Endodermal cell (in vitro differentiated cells): ENCODE measurements at places on chromosomes 4 and X. TPM values are rescaled to one million over a fixed set of nuclear protein-coding genes. Genes with fewer than 3 reads are reported as not detected.
A peak's percentile ranks its signal among the peaks of the same experiment; 100 is the strongest.

- peak; percentile 88 for DNase-seq
- H3K27ac ChIP-seq: no peak overlapping the region
- no peaks in the 10 kb centered on the region for H3K27me3 ChIP-seq
- no peaks in the 10 kb centered on the region for H3K4me1 ChIP-seq
Observed at GRCh38 chr4:190020790-190021717, 6.0 kb downstream of the FRG2 start.

DNA sequence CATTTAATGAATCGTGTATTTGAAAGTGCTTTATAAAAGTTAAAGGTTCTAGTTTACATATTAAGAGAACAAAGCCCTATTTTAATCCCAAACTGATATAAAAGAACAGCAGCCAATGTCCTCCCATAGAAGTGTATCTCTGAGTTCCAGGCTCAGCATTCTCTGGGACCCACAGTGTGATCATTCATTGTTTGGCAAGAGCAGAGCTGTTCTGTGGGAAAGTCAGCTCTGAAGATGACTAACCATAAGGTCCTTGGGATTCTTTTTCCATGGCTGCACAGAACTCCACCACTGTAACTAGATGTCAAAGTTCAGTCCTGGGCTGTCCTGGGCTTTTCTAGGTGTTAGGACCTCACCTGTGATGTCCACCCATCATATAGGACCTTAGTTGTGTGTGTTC, 157.0 kb upstream of the TLL1 start:
- no peak for DNase-seq
- no peaks in the 10 kb centered on the region for H3K4me1 ChIP-seq
- no peak overlapping the region for H3K27ac ChIP-seq
- H3K27me3 ChIP-seq: no peaks in the 10 kb centered on the region
- no peak overlapping the region for H3K4me3 ChIP-seq

DNA sequence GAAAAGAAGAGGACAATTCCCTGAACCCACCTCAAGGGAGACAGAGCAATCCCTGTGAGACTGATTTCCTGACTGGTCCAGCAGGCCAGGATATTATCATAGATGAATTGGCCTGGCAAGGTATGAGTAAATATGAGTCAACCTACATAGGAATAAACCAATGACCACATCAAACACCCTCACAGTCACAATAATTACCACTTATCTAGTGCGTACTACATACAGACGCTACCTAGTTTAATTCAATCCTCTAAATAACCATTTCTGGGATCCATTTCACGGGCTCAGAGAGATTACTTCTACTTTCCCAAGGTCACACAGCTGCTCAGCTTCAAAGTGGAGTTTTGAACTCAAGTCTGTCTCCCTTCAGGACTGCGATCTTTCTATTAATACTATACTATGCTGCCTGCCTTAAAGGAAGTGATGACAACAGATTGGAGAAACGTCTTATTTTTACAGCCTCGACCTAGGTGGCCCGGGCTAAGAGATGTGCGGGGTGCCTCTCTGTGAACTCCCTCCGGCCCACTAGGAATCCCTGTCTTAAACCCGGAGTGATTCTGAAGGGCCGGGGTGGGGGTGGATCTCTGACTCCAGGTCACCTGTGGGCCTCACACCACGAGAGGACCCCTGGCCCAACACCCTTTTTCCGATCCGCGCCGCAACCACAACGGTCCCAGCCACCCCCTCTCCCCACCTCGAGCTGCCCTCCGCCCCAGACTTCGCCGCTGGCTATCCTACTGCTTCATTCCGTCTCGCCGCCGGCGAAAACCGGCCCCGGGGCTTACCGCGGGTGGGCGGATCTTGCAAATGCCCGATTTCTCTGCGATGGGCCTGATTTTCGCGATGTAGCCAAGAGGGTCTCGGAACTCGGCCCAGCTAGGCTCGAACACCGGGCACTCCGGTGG, 800 bp downstream of the KDM5C start:
- H3K27ac ChIP-seq: peak overlapping the region; percentile 98
- no peaks in the 10 kb centered on the region for H3K27me3 ChIP-seq
- H3K4me1 ChIP-seq: no peaks in the 10 kb centered on the region
- no peak for DNase-seq

GRCh38 chrX:29687687-29688086, 527.7 kb upstream of the MAGEB2 start:
- no peak overlapping the region for H3K27ac ChIP-seq
- H3K36me3 ChIP-seq: no peaks in the 10 kb centered on the region
- no peaks in the 10 kb centered on the region for H3K4me1 ChIP-seq

DNA sequence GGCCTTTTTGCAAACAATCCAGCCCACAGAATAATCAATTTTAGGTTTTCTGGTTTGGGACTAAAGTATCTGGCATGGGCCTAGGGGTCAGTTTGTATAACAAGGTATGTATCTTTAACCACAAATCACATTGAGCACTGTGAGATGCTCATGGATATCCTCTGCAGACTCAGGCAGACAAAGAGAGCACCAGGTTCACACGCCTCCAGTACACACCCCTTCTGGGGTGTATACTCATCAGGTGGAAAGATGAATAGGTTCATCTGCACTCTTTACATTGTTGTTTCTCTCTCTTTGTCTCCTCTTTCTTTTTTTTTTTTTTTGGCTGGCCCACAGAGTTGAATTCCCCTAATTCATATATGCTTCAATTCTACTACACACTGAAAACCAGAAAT, 21.1 kb downstream of the TEC start:
- no peak overlapping the region for H3K4me3 ChIP-seq
- H3K36me3 ChIP-seq: no peaks in the 10 kb centered on the region
- no peaks in the 10 kb centered on the region for H3K27me3 ChIP-seq
- H3K4me1 ChIP-seq: no peaks in the 10 kb centered on the region

GRCh38 chrX:8897259-8897658, 96.1 kb upstream of the FAM9A start:
- H3K4me1 ChIP-seq: no peaks in the 10 kb centered on the region
- no peak overlapping the region for H3K4me3 ChIP-seq
- no peaks in the 10 kb centered on the region for H3K36me3 ChIP-seq
- H3K27me3 ChIP-seq: no peaks in the 10 kb centered on the region

DNA sequence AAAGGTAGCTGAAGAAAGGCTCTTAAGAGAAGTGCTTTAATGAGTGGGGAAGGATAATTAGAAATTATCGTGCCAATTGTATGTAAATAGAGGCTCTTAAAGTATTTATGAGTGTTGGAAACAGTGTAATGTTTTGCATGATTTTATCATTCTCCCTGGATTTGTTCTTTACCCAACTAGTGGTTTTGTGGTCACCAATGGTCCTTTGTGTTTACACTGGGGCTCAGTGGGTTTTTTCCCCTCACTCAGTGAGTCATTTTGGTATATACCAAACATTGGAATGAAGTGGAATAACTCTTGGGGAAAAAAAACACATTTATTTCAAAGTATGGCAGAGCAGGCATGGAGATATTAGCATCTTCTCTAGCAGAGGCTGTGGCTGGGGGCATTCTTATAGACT, 20.8 kb upstream of the LGI2 start:
- H3K27ac ChIP-seq: no peak overlapping the region
- no peaks in the 10 kb centered on the region for H3K27me3 ChIP-seq
- H3K4me1 ChIP-seq: no peaks in the 10 kb centered on the region
- H3K36me3 ChIP-seq: no peaks in the 10 kb centered on the region
- DNase-seq: no peak

DNA sequence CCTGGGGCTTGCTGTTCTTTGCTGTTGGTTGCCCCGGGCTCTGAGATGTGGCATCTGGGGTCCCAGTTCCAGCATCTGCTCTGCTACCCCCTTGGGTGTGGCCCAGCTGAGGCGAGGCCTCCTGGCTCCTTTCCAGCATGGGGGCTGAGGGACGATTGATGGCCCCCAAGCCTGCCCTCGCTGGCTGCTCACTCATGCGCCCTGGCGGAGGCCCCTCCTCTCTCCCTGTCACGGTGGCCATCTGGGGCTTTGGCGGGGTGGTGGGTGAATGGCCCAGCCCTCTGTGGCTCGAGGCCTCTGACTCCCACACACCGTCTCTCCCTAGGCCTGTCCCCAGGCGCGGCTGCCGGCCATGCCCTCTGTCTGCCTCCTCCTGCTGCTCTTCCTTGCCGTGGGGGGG, 1.8 kb downstream of the PLXNA3 start:
- peak overlapping the region; percentile 81 for H3K27ac ChIP-seq
- H3K4me1 ChIP-seq: no peaks in the 10 kb centered on the region
- no peaks in the 10 kb centered on the region for H3K27me3 ChIP-seq
- DNase-seq: no peak
- H3K4me3 ChIP-seq: peak overlapping the region; percentile 80

- no peaks in the 10 kb centered on the region for H3K4me1 ChIP-seq
- DNase-seq: no peak
- no peaks in the 10 kb centered on the region for H3K36me3 ChIP-seq
- no peak overlapping the region for H3K4me3 ChIP-seq
Observed at GRCh38 chr4:109025471-109026076, 262.7 kb upstream of the ETNPPL start.

DNA sequence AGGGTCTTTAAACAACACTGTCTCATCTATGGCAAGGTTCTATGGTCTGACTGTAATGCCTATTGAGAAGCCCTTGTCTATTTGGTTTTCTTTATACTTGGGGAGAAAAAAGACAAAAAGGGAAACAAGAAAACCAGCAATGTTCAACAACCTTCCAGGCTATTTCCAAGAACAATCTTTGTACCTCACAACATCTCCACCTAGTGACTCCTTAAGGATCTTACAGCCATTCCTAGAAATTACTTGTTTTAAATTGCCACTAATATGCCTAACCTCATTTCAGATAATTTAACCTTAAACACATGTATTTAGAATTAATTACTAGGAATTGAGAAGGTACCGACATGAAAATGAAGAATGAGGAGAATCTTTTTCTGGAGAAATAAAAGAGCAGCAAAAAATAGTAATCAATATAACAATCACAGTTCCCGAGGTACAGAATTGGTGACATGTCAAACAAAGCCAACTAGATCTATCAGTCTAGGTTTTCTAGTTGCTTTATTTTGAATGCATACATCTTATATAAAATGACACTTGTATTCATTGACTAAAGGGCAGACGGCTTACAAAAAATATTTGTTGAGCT, 1.6 kb upstream of the RBM46 start:
- no peak overlapping the region for H3K4me3 ChIP-seq
- H3K27ac ChIP-seq: no peak overlapping the region
- H3K36me3 ChIP-seq: no peaks in the 10 kb centered on the region
- H3K4me1 ChIP-seq: no peaks in the 10 kb centered on the region
- DNase-seq: no peak

GRCh38 chr4:6960628-6961412, 51.2 kb downstream of the TBC1D14 start:
- DNase-seq: no peak
- H3K4me3 ChIP-seq: no peak overlapping the region
- no peak overlapping the region for H3K27ac ChIP-seq
- no peaks in the 10 kb centered on the region for H3K27me3 ChIP-seq

GRCh38 chr4:41258783-41259182, 2.1 kb downstream of the UCHL1 start:
- peak; percentile 70 for DNase-seq
- peaks cover 48% of the 10 kb centered on the region for H3K36me3 ChIP-seq
- peaks cover 10% of the 10 kb centered on the region for H3K27me3 ChIP-seq
- H3K4me3 ChIP-seq: peak overlapping the region; percentile 86
- no peak overlapping the region for H3K27ac ChIP-seq
- peaks cover 8% of the 10 kb centered on the region for H3K4me1 ChIP-seq

DNA sequence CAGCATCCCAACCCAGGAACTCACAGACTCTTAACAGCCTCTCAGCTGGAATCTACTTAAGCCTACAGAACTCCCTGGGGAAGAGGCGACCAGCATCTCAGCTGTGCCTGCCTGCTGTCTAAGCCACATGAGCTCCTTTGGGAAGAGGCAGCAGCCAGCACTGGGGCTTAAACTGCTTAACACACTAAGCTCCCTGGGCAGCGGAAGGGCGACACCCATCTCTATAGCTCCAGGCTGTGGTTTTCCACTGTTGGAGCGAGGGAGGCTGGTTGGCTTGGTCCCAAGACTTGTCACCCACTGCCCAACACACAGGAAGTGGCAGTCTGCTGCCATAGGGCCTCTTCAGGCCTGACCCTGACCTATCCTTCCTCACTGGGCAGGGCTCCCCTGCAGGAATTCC, 1544.1 kb upstream of the ADGRL3 start:
- H3K27ac ChIP-seq: no peak overlapping the region
- no peaks in the 10 kb centered on the region for H3K27me3 ChIP-seq
- DNase-seq: peak; percentile 66
- no peak overlapping the region for H3K4me3 ChIP-seq

- no peaks in the 10 kb centered on the region for H3K4me1 ChIP-seq
- no peaks in the 10 kb centered on the region for H3K36me3 ChIP-seq
- no peak for DNase-seq
- H3K27ac ChIP-seq: no peak overlapping the region
- H3K4me3 ChIP-seq: no peak overlapping the region
Observed at GRCh38 chr4:62209757-62210485, 1009.8 kb downstream of the ADGRL3 start.

GRCh38 chr4:169338241-169338640, 67.5 kb upstream of the SH3RF1 start:
- H3K4me3 ChIP-seq: peak overlapping the region; percentile 63
- DNase-seq: no peak
- H3K36me3 ChIP-seq: no peaks in the 10 kb centered on the region
- H3K4me1 ChIP-seq: peaks cover 3% of the 10 kb centered on the region

DNA sequence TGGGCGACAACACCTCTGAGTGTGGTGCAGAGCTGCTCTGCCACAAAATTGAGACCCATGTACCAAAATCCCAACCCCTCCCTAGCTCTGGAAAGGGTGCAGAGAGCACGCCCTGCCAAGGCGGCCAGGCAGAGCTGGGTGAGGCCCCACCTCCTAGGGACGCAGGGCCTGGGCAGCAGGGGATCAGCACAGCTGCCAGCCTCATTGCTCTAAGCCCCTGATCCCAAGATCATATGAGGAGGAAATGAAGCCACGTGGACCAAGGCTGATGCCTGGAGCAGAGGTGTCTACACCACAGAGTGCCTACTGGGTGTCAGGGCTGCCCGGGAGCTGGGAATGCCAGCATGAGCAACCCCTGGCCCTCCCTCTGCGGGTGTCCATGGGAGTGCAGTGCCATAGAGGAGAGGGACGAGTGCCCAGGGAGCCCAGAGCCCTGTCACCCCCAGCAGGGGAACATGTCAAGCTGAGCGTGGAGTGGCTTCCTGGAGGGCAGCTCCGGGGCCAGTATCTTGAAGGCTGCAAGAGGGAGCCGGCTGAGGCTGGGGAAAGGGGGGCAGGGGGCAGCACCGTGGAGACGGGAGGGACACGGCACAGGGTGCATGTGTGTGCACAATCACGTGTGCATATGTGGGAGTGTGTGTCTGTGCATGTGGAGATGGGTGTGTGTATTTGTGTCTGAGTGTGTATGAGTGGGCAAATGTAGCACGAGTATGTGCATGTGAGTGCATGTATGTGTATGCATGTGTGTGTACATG, 63.9 kb upstream of the PSAPL1 start:
- no peak overlapping the region for H3K27ac ChIP-seq
- H3K4me1 ChIP-seq: no peaks in the 10 kb centered on the region
- DNase-seq: no peak
- no peaks in the 10 kb centered on the region for H3K36me3 ChIP-seq
- no peaks in the 10 kb centered on the region for H3K27me3 ChIP-seq

- H3K27ac ChIP-seq: no peak overlapping the region
- no peaks in the 10 kb centered on the region for H3K4me1 ChIP-seq
- no peak overlapping the region for H3K4me3 ChIP-seq
Observed at GRCh38 chrX:150486011-150486410, 82.4 kb upstream of the MTM1 start.

Gene SLC7A11
- 5.4 and 6.5 TPM in 2 replicates for total RNA-seq

Gene ENPEP
- 3.8 to 9.8 TPM (median 9.4 TPM) in 3 replicates for total RNA-seq

Gene DAPP1
- total RNA-seq: not detected in 3 replicates

Gene GAGE12F
- total RNA-seq: not detected in 2 replicates
